ENCODE measurements at places on chromosomes 6 and 20. TPM values are rescaled to one million over a fixed set of nuclear protein-coding genes. Genes with fewer than 3 reads are reported as not detected.

The SPEF1 gene
- not detected for total RNA-seq

The PLCB4 gene
- not detected for total RNA-seq

The TBPL1 gene
- total RNA-seq: 18.2 TPM

The TRIM38 gene
- 9.2 TPM for total RNA-seq

The SIRT5 gene
- 2.9 TPM for total RNA-seq

The SLC18B1 gene
- total RNA-seq: 4.9 TPM

The DPM1 gene
- 50.5 TPM for total RNA-seq

The ARFGEF3 gene
- total RNA-seq: 0.32 TPM

The SIRPA gene
- total RNA-seq: 20.1 TPM

The VSTM2L gene
- total RNA-seq: 3.2 TPM

The ADGRF5 gene
- total RNA-seq: 3.4 TPM

The SRC gene
- total RNA-seq: 18.1 TPM

The FAM162B gene
- total RNA-seq: 5.4 TPM

The NTSR1 gene
- total RNA-seq: not detected
